ENCODE measurements at places on chromosomes 5 and 9. TPM values are rescaled to one million over a fixed set of nuclear protein-coding genes. Genes with fewer than 3 reads are reported as not detected.

PITX1 gene
- total RNA-seq, result 1.8 TPM

NUTM2F gene
- not detected for total RNA-seq

DOLK gene
- 22.4 TPM for total RNA-seq

PCDHA2 gene
- total RNA-seq, result not detected

CDHR2 gene
- total RNA-seq, result not detected

Measured in subcutaneous preadipocyte (primary cell).